ENCODE measurements at places on chromosomes 3 and 15. TPM values are rescaled to one million over a fixed set of nuclear protein-coding genes. Genes with fewer than 3 reads are reported as not detected.

Gene GUCA1C
- total RNA-seq, result not detected

Gene KBTBD8
- total RNA-seq, result 18.5 TPM

Gene MYD88
- 3.2 TPM for total RNA-seq

Gene IQCH
- 7.8 TPM for total RNA-seq

Gene CYP11A1
- total RNA-seq, result 0.23 TPM

Gene ARNT2
- total RNA-seq, result 73.4 TPM

Gene MST1R
- 0.92 TPM for total RNA-seq

Gene ROBO2
- total RNA-seq, result 411 TPM

Gene GRK7
- total RNA-seq, result not detected
